ENCODE measurements at places on chromosomes 2 and 18.

DNA sequence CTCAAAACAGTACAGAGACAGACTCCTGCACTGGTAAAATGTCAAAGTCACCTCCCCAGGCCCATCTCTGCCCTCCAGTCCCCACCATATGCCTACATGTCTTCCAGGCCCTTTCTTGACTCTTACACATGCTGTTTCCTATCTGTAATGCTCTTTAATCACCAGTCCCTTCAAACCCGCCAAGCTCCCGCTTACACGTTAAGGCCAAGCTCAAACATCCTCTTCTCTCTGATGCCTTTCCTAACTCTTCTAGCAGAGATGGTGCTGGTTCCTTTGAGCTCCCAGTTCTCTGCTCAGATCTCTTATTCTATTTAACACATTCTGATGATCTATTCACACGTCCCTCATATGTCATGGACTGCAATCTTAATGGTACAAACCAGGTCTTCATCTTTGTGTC is 5.0 kb downstream of the EVA1A start:
- DNase-seq = no peak

GRCh38 chr2:217689053-217689452 is 313.7 kb downstream of the TNS1 start:
- DNase-seq = no peak

- no peak for DNase-seq
These were observed 212.3 kb upstream of the TRIB2 start for GRCh38 chr2:12504443-12504842.

DNA sequence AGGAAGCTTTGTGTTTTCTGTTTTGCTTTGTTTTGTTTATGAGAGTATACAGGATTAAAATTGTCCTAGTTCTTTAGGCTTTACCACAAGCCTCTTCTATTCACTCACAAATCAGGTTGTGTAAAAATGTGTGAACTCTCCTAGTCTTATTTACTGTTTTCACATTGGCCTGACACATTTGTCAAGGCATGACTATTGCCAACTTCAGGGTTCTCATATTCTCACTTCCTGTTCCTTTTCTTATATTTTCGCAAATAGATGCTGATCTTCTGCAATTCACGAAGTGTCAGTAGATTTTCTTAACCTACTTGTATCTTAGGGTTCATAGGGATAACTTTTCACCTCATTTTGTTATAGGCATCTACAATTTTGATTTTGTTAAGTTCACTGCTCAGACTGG is 67.1 kb downstream of the CCDC102B start:
- no peak for DNase-seq

GRCh38 chr2:43040084-43040854 is 186.1 kb downstream of the ZFP36L2 start:
- no peak for DNase-seq

GRCh38 chr18:27377251-27377650 is 192.1 kb upstream of the CHST9 start:
- DNase-seq = no peak

DNA sequence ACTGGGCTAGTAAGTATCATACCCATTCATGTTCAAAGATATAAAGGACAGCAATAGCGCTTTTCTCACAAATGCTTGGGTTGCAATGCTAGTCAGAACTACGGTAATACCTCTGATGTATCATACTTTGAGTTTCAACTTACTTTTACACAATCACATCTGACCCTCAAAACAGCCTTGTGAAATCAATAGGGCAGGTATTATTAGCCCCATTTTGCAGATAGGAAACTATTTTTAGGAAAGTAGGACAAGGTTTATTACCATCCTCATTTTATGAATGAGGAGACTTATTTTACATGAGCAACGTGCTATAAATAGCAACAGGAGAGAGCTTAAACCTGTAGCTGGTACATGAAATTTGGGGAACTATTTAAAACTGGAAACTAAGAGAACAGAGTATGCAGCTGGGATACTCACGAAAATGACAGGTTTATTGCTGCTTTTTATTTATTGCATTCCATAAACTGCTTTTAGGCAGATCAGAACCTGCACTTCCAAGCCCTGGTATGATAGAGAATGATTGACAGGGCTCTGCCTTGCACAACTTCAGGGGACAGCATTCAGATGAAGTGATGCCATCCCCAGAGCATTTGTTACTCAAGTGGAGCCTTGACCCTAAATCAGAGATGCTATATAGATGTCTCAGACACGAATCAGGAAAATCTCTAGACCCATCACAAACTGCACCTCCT is 42.4 kb upstream of the PPM1B start:
- DNase-seq = no peak

DNA sequence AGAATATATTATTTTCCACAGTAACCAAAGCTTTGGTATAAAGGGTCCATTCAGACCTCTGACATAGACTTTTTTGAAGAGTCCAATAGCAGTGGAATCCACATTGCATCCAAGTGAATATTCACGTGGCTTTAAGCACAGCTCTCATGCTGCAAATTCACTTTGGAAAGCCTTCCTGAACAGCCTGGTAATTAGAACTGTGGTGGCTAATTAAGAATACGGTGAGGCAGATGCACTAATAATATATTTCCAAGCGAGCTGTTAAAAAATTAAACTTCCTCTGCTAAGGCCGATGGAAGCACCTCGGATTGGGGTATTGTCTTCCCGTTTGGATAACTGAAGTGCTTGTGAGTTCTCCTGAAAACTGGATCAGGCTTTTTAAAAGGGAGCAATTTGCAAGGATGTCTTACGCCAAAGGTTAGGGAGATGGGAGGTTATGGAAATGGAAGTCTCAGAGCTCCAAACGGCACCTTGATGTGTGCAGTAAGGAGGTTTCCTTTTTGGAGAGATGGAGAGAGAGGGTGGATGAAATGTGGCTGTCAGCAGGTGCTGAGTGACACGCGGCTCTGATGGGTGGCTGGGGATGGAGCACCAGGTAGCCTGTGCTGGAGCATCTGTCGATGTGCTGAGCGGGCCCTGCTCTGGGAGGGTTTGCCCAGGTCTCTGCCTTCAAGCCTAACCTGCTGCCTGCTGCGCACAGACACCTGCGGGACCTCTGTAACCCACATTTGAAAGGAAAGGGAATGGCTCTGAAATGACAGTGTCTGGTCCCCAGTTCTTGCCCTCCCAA is 37.5 kb downstream of the CABLES1 start:
- DNase-seq = no peak
